Umbilical cord (tissue), 2 donors: ENCODE measurements at places on chromosomes 6 and 20.
A peak's percentile ranks its signal among the peaks of the same experiment; 100 is the strongest.

- DNase-seq, result peak; percentile 63
These were observed 51.9 kb upstream of the TPD52L1 start for GRCh38 chr6:125101631-125102030.

DNA sequence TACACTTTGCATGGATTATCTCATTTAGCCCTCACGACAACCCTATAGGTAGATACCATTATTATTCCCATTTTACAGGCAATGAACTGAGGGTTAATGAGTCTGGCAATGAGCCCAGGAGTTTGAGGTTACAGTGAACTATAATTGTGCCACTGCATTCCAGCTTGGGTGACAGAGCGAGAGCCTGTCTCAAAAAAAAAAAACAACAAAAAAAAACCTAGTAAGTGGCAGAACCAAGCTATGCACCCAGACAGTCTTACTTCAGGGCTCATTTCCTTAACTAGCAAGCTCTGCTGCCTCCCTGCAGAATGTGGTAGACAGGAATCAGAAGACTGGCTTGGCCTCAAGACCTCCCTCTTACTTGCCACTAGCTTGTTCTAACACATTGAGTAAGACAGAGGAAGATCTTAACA is 71.9 kb upstream of the RREB1 start:
- DNase-seq, result no peak

- DNase-seq, result peak; percentile 32
These were observed 220.2 kb upstream of the EXOC2 start for GRCh38 chr6:912871-913835.

DNA sequence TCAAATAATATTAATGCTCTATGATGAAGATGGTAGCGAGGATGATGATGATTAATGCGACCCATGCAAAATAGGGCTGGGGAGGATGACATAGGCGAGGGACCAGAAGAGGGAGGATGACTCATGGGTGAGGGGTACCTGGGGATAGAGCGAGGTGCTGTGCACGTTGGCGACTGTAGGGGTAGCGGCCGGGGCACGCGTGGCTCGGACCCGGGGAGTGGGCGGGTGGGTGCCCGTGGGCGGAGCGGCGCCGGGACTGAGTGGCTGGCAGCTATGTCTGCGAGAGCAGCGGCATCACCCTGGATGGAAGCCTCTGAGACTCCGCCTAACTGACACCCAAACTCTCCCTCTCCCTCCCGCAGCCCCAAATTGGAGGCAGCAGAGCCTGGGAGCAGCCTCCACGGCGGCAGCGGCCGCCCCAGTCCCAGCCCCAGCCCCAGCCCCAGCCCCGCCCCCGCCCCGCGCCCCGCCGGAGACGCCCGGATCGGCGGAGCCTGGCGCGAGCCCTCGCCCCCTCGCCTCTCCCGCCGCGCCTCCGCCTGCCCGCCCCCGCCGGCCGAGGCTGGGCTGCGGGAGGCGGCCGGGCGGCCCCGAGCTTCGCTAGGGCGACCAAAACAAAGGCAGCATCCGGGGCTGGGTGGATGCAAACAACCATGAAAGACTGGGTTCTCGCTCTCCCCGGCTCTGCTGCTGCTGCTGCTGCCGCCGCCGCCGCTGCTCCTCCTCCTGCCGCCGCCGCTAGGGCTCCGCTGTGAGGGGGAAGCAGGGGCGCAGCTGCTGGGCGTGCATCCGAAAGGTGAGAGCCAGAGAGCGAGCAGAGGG is at the start of gene RIMS1:
RIMS1 (plus strand) TSS at position 367 of the 822 bp plus-strand sequence. CDS start 474 bp downstream, outside the sequence.
- DNase-seq, result no peak

DNA sequence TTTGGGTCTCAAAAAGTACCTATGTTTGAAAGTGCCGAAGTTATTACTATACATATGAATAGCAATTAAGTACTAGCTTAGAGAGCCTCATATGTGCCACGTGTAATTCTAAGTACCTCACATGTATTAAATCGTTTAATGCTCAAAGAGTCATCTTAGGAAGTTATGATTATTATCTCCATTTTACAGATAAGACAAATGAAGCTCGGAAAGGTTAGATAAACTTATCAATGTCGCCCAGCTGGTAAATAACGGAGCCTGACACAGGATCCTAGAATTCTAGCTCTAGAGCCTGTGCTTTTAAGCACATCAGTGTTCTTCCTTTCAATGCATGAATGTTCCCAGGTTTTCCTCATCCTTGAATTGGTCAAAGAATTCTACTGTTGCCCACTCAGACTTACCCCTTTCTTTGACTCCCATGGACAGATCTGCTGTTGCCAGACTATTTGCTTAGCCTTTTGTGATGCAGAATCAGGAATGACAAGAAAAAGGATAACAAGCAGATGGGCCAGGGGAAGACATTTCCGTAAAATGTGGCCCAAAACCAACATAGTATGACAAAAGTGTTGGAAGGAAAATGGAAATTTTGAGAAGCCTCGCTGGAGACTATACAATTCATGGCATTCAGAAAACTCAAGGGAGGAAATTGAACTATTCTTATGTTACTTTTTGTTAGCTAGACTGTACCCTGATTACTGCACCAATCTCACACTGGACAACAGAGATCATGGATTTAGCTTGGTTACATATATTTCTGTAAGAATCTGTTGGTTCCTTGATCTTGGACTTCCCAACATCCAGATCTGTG is 237.1 kb upstream of the CITED2 start:
- DNase-seq, result no peak

GRCh38 chr6:13465734-13466133 is 21.7 kb downstream of the GFOD1 start:
- DNase-seq, result no peak

DNA sequence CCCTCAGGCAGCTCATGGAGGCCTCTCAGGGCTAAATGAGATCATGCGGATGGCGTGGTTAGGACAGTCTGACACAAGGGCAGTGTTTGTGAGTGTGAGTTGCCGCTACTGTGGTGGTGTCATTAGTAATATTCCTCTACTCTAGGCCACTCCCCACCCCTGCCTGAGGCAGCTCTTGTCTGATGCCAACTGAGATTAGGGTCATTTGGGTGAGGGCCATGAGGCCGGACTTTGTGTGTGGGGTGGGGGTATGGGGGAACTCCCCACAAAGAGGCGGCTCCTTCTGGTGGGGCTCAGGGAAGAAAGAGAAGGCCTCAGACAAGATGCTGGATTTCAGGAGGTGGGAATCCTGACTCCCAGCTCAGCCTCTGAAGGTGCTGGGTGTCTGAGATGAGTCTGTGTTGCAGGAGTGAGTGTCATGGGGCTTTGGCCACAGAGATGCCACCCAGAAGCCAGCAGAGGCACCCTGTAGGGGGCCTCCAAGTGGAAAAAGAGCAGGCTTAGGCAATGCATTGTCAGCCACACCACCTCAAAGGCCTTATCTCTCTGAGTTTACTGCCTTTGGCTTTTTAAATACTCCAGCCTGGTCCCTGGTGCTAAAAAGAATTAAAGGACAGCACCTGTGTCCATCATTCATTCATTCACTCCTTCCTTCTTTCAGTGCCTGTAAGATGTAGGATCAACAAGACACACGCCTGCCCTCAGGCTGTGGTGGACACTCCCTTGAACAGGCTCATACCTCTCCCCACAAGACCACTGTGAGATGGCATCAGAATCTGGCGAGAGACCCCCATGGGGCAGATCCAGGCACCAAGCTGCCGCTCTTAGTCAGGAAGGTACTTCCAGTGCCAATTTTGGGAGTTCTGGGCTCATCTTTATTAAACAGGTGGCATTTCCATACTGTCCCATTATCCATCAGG is 175.2 kb downstream of the MRPL14 start:
- peak; percentile 60 for DNase-seq

GRCh38 chr6:109379711-109380110 is 2.6 kb downstream of the CD164 start:
- DNase-seq, result no peak

DNA sequence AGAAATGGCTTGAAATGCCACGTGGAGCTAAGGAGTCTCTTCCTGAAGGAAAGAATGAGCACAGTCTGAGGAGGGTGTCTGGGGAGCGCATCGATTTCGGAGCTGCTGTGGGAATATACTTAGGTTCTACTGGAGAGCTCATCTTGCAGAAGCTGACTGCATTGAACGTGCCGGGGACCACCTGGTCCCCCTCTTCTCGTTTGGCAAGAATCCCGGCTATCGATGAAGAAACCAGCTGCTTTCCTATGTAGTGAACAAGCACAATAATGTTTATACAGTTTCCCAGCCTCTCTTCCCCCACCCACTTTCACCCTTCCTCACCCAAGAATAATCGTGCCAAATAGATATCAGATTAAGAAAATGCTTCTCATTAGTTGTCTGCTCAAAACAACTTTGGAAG is 242.5 kb downstream of the PACRG start:
- DNase-seq, result no peak

- DNase-seq, result peak; percentile 88
These were observed 682 bp downstream of the BRD2 start for GRCh38 chr6:32968867-32969684.

DNA sequence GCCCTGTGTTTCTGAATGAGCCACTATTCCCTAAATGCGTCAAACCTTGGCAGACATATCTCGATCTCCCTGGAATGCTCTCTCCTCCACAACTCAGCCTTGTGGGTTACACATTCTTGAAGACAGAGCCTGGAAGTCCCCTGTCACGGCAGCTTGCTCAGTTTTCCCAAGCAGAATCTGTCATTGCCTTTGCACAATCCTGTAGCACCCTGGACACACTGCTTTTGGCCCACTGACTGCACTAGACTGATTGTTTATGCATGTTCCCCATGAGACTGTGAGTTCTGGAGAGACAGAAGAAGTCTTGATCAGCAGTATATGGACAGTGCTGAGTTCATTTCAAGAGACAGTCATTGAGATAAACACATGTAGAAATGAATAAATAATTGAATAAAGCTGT is 406.7 kb downstream of the CD83 start:
- no peak for DNase-seq

- DNase-seq, result peak; percentile 85
These were observed 43.4 kb upstream of the CDYL start for GRCh38 chr6:4732691-4733315.

DNA sequence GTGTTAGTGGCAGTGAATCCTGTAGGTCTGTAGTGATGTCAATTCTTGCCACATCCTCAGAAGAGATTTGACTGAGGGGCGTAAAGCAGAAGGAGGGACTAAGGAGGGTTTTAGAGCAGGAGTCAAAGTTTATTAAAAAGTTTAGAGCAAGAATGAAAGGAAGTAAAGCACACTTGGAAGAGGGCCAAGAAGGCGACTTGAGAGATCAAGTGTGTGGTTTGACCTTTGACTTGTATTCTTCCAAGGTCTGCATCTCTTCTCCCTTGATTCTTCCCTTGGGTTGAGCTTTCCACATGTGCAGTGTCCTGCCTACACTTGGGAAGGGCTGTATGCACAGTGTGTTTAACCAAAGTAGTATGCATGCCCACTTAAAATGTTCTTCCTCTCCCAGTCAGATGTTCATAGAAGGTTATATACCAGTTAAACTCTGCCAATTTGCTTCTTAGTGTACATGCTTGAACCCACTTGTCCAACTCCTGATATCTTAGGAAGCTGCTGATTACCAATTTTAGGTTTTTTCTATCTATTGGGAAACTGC is 627.6 kb downstream of the MMUT start:
- DNase-seq, result no peak

GRCh38 chr6:148416330-148416965 is 73.8 kb downstream of the SASH1 start:
- DNase-seq, result no peak

GRCh38 chr6:106055489-106055888 is 30.6 kb upstream of the PRDM1 start:
- no peak for DNase-seq

GRCh38 chr20:21714297-21715192 is 9.1 kb downstream of the PAX1 start:
- no peak for DNase-seq

DNA sequence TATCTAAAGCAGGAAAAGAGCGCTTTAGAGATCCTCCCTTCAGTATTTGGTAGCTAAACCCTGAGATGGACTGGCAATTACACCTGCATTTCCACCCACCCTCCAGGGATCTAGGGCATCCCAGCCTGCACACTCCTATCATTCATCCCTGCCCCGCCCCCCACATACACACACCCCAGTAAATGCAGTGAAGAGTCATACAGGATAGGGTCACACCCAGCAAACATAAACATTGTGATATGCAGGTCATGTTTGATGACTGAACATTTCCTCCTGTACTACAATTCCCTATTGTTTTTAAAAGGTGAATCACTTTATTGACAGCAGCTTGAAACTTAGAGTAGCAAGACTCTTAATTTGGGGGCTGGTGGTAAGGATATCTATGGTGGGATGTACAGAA is 112.9 kb downstream of the FOXO3 start:
- no peak for DNase-seq

DNA sequence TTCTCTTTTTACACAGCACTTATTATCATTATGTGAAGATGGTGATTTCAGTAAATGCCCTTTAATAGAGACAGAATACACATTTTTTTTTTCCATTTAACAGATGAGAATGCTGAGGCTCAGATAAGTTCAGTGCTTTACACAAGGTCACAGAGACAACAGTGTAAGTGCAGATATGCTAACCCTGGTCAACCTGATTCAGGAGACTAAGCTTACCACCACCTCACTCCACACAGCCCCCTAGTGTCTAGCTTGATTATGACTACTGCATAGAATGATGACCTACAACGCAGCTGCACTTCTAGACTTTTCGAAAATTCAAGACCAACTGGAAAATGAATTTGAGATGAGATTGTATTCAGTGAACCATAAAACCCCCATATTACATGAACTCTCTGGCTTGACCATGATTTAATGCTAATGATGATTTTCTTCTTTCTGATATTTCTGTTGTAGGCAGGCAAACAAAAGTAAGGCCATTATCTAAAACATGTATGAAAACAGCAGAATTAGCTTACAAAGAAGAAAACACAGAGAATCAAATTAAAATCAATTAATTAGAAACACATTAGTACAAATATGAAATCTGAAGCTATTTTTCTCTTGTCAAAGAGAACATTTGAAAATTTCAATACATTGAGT is 212.1 kb upstream of the PHACTR1 start:
- no peak for DNase-seq

DNA sequence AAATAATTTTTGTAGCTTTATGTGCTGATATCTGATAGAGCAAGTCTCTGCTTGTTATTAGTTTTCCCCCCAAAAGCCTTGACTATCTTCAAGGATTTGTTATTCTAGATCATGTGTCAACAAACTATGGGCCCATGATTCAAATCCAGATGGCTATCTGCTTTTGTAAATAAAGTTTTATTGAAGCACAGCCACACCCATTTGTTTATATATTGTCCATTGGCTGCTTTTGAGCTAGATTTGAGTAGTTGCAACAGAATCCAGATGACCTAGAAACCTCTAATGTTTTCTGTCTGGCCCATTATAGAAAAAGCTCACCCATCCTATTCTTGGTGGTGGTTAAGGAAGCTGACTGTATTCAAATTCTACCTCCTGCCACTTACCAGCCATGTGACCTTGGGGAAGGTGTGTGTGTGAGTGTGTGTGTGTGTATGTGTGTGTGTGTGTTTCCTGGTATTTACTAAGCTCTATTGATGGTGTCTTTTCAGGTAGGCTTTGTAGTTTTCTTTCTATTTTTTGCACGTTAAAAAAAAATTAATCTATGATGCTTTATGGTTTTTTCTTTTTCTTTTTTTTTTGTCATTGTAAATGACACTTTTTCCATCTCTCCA is 1.3 kb upstream of the GTSF1L start:
- no peak for DNase-seq

DNA sequence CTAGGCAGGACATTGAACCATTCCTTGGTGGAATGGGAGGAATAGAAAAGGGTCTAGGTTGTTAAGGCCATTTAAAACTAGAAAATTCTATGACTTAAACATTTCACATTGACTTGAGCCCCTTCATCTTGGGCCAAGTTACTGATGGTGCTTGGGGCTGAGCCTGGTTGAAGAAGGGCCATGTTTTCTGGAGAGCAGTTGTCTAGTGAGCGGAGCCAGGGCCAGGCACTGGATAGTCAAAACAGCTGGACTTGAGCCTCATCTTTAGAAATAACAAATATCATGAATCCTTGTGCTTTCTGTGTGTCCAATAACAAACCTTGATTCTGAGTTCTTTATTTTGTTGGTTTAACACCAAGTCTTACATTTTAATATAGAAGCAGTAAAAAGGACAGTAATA is 134.6 kb upstream of the TCF21 start:
- DNase-seq, result no peak
